ENCODE measurements at places on chromosomes 2 and 18.

DNA sequence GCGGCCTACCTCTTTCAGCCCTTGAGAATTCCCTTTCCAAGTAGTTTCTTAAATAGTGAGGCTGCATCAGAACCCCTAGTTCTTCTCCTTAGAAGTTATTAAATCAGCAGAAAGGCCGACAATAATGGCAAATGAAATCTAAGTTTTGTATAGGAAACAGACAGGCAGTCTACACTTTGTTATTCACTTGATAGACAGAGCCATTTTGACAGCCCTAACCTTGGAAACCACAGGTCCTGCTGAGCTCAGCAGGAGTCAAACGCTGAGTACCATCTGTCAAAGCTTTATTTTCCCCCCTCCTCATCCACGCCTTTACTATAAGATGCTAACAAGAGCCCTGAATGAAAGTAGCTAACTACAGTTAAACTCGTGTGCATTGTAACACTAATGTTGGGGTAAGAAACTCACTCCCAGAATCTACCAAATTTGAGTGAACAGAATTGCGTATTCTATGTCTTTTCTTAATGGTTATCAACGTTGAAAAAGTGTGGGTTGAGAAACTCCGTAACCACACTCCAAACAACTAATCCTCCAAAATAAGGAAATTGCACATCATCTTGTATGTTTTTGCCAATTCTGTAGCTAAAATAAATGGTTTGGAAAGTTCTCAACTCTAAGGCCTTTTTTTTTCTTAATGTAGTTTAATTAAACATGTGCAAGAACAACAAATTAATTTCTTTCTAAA, 90.6 kb upstream of the EFEMP1 start:
- no peak for DNase-seq

- DNase-seq: no peak
Observed at GRCh38 chr2:148058641-148059040, 37.8 kb downstream of the MBD5 start.

- DNase-seq: no peak
Observed at GRCh38 chr2:120767486-120768005, 31.9 kb downstream of the GLI2 start.

GRCh38 chr2:173357346-173357745, 2.7 kb downstream of the CDCA7 start:
- DNase-seq: no peak

GRCh38 chr2:179239195-179239594, 25.4 kb downstream of the SESTD1 start:
- DNase-seq: no peak

DNA sequence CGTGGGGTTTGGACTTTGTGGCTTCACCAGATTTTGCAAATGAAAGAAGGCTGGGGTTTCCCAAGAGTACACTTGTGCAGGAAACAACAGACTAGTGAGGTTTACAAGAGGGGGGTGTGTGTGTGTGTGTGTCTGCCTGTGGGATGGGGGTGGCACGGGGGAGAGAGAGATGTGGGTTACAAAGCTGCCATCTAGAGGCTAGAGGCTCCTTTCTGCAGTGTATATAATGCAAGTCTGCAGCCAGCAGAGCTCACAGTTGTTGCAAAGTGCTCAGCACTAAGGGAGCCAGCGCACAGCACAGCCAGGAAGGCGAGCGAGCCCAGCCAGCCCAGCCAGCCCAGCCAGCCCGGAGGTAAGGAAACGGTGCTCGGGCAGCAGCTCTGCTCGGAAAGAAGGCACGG, at the start of gene ACKR3:
ACKR3 (plus strand) TSS at position 253 of the 401 bp plus-strand sequence. CDS start 10,641 bp downstream, outside the sequence.
- peak; percentile 60 for DNase-seq

DNA sequence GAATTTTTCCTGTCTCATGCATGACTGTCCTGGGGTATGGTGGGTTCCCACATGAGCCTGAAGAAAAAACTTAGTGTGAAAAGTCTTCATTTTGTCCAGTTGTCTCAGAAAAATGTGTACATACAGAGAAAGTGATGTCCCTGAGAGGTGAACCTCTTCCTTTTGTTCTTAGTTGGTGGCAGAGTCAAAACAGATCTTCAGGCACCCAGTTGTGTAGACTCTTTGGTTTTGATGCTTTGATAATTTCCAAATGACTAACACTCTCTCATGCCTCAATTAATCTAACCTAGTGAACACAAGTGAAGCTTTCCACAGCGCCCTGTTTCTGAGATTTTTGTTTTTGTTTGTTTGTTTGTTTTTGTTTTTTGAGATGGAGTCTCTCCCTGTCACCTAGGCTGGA, 273.5 kb downstream of the PIK3C3 start:
- DNase-seq: no peak

GRCh38 chr2:11128243-11128951, 26.9 kb upstream of the SLC66A3 start:
- DNase-seq: no peak

DNA sequence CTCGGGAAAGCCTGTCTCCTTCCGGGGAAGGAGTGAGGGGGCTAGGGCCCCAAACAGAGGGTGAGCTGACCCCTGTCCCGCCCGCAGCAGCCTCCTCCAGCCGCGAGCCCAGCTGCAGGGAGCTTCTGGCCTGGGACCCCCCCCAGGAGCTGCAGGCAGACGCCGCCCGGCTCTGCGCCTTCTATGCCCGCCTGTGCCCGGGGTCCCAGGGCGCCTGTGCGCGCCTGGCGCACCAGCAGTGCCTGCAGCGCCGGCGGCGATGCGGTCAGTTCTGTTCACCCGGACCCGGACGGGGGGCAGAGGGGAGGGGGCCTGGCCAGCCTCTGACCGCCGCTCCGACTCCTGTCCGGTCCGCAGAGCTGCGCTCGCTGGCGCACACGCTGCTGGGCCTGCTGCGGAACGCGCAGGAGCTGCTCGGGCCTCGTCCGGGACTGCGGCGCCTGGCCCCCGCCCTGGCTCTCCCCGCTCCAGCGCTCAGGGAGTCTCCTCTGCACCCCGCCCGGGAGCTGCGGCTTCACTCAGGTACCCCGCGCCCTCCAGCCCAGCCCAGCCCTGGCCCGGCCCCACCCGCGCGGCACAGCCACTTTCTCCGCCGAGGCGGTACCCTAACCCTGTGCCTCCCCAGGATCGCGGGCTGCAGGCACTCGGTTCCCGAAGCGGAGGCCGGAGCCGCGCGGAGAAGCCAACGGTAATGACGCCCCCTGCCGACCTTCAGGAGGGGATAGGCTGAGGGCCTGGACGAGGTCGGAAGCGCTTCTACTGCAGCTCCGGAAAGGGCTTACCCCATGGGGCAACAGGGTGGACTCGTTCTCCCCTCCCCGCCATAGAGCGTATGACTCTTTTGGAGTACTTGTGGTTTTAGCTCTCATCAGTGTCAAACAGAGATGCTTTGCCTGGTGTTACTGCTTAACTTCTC, 2.0 kb upstream of the CHRND start:
- DNase-seq: no peak

- DNase-seq: no peak
Observed at GRCh38 chr2:171479154-171479814, 43.0 kb upstream of the CYBRD1 start.

DNA sequence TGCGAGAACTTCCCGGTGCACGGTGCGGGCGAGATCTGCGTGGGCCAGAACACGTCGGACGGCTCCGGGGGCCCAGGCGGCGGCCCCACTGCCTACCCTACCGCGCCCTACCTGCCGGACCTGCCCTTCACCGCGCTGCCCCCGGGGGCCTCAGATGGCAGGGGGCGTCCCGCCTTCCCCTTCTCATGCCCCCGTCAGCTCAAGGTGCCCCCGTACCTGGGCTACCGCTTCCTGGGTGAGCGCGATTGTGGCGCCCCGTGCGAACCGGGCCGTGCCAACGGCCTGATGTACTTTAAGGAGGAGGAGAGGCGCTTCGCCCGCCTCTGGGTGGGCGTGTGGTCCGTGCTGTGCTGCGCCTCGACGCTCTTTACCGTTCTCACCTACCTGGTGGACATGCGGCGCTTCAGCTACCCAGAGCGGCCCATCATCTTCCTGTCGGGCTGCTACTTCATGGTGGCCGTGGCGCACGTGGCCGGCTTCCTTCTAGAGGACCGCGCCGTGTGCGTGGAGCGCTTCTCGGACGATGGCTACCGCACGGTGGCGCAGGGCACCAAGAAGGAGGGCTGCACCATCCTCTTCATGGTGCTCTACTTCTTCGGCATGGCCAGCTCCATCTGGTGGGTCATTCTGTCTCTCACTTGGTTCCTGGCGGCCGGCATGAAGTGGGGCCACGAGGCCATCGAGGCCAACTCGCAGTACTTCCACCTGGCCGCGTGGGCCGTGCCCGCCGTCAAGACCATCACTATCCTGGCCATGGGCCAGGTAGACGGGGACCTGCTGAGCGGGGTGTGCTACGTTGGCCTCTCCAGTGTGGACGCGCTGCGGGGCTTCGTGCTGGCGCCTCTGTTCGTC, 1.7 kb downstream of the FZD7 start:
- peak; percentile 21 for DNase-seq

DNA sequence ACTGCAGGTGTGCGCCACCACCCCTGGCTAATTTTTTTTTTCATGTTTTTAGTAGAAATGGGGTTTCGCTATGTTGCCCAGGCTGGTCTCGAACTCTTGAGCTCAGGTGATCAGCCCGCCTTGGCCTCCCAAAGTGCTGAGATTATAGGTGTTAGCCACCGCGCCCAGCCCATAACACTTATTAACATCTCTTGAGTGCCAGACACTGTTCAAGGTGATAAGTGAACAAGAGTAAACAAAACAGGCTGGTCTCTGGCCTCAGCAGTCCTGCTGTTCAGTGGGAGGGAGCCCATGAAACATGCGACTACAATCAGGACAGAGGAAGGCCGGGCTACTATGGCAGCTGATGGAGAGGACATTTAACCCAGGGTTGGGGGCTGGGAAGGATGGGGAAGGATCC, 42.3 kb downstream of the KCTD1 start:
- DNase-seq: no peak

- no peak for DNase-seq
Observed at GRCh38 chr2:240584486-240585031, 2.0 kb upstream of the CAPN10 start.

DNA sequence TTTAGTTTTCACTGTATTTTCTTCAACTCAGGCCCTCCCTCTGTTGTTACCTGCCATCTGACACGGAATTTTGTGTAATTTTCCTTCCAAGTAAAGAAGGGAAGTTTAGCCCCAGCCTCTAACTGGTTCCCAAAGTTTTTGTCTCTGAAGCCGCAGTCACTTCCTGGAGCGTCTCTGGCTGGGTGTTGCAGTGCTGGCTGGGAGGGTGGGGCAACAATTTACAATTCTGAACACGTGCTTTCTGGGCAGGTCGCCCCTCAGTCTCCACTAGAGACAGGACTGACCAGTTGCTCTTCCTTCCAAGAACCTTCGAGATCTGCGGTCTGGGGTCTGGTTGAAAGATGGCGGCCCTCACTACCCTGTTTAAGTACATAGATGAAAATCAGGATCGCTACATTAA, 3.5 kb downstream of the CNDP2 start:
- peak; percentile 27 for DNase-seq

DNA sequence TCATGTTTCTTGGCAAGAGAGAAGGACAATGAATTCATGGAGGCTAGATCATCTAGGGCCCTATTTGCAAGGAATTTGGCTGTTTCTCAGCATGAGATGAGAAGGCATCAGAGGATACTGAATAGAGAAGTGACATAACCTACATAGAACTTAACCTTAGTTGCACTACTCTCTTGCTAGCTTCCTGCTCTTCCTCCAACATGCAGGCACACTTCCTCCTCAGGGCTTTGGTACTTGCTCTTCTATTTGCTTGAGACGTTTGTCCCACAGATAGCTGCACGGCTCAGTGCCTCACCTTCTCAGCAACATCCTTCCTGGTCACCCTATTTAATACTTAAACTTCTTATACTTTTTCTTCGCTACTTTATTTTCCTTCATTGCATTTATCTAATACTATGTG, 20.0 kb upstream of the LANCL1 start:
- no peak for DNase-seq

GRCh38 chr18:46402396-46402795, 254.6 kb downstream of the LOXHD1 start:
- DNase-seq: no peak

DNA sequence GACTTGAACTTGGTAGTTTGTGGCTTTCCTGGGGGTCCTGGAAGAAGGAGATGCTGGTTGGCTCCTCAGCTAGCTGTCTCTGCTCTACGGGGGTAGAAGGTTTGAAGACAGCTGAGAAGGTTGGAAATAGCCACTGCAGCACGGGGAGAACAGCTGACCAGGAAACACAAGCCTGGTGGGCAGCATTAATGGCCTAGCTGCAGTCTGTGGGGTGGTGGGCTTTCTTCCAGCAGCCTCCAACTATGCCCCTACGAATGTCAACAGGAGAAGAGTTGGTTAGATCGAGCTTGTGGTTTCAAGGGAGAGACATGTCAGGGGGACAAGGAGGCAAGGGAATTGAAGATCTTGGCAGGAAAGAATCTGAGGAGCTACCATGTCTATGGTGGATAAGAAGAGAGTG, 38.9 kb downstream of the PMAIP1 start:
- DNase-seq: no peak

DNA sequence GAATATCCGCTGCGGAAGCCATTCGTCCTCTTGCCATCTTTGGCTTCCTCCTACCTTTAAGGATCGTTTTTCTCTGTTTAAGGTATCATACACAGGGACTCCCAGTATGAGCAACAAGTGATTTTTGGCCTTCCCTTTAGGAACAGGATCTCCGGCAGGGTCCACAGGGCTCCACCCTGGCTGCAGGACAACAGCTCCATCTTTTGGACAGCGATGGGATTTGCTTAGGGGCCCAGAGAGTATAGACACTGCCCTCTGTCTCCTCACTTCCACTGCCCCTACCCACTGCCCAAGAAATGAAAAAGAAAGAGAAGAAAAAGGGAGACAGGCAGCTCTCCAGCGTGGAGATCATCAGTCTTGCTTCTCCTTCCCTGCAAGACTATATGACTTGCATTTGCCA, 224.5 kb downstream of the UXS1 start:
- no peak for DNase-seq

DNA sequence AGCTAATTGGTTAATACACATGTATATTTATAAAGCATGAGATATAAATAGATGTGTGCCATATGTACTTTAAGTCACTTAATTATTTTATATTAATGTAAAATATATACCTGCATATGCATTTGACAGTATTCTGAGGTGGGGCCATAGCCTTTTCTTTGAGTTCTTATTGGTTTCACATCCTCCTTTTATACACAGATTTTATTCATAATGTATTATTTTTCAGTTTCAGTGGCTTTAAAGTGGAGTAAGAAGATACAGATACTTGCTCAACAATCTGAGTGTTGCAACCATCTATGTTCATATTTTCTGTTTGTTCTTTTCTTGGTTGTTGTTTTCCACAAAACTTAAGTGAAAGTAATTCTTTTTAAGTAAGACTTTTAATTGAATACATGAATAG, 436.5 kb downstream of the RND3 start:
- no peak for DNase-seq

DNA sequence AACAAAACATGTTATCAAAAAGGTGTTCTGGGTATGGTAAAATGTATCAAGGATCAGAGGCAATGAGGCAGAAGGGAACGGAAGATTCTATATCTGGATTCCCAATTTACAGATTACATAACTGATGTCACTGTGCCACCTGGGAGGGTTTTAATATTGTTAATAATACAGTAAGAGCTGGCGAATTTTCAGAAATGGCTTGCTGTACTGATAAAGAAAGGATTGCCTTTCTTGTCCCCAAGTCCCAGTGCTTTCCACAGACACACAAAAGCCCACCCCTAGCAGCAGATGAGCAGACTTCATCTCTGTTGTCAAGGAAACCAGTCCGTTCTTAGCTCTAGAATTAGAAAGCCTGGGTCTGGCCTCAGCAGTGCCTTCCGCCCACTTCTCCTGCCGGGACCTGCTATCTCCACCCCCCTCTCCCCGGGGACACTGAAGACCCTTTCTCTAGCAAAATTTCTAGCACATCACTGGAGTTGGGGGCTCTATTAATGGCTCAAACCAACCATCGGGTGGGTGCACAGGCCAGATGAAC, 34.3 kb downstream of the ADD2 start:
- no peak for DNase-seq

- DNase-seq: no peak
Observed at GRCh38 chr2:11508279-11508678, 25.6 kb upstream of the GREB1 start.
